ENCODE measurements at places on chromosomes 12 and 14. TPM values are rescaled to one million over a fixed set of nuclear protein-coding genes. Genes with fewer than 3 reads are reported as not detected.

DNA sequence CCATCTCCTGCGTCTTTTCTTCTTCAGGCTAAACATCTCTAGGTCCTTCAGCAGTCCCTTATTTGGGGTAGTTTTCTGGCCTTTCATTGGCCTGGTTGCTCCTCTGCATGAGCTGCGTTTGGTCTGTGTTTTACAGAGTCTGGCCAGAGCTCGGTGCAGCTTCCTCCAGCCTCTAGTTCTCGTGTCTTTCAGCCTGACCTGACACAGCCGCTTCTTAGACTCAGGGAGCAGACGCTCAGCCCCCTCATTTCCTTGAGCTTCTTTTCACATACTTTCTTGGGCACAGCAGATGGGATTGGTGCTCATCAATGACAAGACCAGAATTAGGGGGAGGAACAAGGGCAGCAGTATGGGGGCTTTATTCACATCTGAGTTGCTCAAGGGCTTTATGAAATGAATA lies 13.6 kb upstream of the GSG1 start:
- H3K4me3 ChIP-seq: no peak overlapping the region
- no peak overlapping the region for H3K27ac ChIP-seq
- H3K4me1 ChIP-seq: no peaks in the 10 kb centered on the region
- no peaks in the 10 kb centered on the region for H3K36me3 ChIP-seq
- DNase-seq: no peak

GRCh38 chr12:80838024-80838658 lies 99.6 kb downstream of the LIN7A start:
- no peaks in the 10 kb centered on the region for H3K27me3 ChIP-seq
- H3K4me3 ChIP-seq: no peak overlapping the region
- H3K27ac ChIP-seq: no peak overlapping the region
- no peak for DNase-seq
- no peaks in the 10 kb centered on the region for H3K4me1 ChIP-seq

GRCh38 chr12:47249719-47250357 lies 170.1 kb upstream of the AMIGO2 start:
- H3K36me3 ChIP-seq: peaks cover 59% of the 10 kb centered on the region
- no peaks in the 10 kb centered on the region for H3K27me3 ChIP-seq
- no peak for DNase-seq

DNA sequence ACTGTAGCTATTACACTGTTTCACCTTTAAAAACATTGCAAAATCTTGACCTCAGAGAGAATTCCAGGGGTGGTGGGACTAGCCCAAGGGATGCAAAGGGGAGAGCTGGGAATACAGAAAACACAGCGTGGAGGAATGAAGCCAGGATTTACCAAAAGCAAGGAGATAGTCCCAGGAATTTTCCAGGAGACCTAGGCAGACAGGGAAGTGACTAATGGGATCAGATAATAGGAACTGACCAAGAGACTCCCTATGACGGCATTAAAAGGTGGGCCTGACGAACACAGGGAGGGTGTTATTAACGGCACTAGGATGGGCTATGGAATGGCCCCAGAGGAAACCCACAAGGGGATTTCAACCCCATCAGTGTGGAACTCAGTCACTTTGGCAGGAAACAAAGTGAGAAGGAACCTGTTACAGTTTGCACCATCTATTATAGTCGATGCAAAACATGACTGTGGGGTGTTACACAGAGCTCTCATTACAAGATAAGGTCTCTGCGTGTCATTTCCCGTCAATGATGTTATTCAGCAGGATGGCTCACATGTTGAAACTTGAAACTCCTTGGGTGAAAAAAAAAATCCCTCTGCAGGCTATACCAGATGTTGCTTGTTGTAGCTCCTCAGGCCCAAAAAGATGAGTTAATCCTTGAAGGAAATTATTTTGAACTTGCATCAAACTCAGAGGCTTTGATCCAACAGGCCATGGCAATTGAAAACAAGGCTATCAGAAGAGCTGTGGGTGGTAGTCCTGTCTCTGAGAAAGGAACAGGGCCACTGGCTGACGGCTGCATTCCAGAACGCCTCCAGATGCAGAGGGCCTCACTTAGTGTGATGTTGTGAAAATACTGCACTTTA lies 58.7 kb downstream of the DRAM1 start:
- peaks cover 6% of the 10 kb centered on the region for H3K27me3 ChIP-seq
- H3K36me3 ChIP-seq: no peaks in the 10 kb centered on the region
- no peak overlapping the region for H3K4me3 ChIP-seq

GRCh38 chr14:73829526-73830431 lies 21.9 kb upstream of the PTGR2 start:
- H3K27ac ChIP-seq: peak overlapping the region; percentile 88
- peaks cover 18% of the 10 kb centered on the region for H3K4me1 ChIP-seq
- DNase-seq: peak; percentile 76
- no peaks in the 10 kb centered on the region for H3K36me3 ChIP-seq
- no peaks in the 10 kb centered on the region for H3K27me3 ChIP-seq

- H3K36me3 ChIP-seq: no peaks in the 10 kb centered on the region
- H3K4me3 ChIP-seq: no peak overlapping the region
- DNase-seq: peak; percentile 80
- H3K27me3 ChIP-seq: peaks cover 21% of the 10 kb centered on the region
Measured at GRCh38 chr14:32576088-32576795, 247.1 kb downstream of the AKAP6 start.

DNA sequence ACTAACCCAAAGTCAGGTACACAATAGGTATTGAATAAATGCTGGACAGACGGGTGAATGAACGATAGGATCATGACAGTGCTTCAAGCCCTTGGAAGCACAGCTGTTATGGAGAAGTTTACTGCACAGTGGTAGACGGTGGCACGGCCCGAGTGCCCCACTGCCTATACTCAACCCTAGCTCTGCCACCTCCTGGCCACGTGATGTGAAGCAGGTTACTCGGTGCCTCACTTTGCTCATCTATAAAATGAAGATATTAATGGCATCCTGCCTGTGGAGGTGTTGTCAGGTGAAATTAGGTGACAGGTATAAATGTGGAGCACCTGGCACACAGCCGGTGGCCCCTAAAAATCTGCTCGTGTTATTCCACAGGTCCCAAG lies 5.8 kb downstream of the ASB2 start:
- H3K4me3 ChIP-seq: peak overlapping the region; percentile 83
- H3K36me3 ChIP-seq: peaks cover 15% of the 10 kb centered on the region
- H3K27me3 ChIP-seq: no peaks in the 10 kb centered on the region
- H3K27ac ChIP-seq: peak overlapping the region; percentile 98
- H3K4me1 ChIP-seq: peaks cover 70% of the 10 kb centered on the region

- H3K4me1 ChIP-seq: no peaks in the 10 kb centered on the region
- H3K36me3 ChIP-seq: no peaks in the 10 kb centered on the region
- DNase-seq: no peak
- peaks cover 2% of the 10 kb centered on the region for H3K27me3 ChIP-seq
- H3K27ac ChIP-seq: no peak overlapping the region
Measured at GRCh38 chr12:64029013-64029857, 184.7 kb downstream of the SRGAP1 start.

DNA sequence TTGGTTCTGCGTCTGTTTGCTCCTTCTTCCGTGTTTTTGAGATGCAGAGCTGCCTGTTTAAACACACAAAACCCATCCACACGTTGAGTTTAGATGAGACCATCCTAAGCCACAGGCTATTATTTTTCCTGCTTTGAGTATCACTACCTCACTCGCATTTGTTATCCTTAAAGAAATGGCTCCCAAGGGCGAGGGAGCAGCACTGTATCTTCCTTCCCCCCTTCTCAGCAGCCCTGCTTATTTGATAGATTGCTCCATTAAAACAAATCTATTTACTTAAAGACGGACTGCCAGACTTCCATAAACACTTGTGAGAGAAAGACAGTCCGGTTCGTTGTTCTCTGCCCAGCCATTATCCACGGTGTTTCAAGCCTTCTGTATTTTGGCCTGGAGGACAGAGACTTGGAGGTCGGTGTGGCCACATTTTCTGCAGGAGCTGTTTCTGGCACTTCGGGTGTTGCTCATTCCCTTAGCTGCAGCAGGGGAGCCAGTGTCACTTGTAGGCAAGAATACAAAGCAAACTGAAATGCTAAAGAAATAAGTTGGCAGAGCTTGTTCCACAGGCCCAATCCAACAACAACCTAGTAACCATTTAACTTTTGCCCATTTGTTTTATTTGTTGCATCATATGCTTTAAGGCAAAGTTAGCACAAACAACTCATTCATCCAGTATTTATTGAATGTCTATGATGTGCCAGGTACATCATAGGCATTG lies 275.4 kb downstream of the TTC6 start:
- no peaks in the 10 kb centered on the region for H3K27me3 ChIP-seq
- no peak overlapping the region for H3K27ac ChIP-seq
- DNase-seq: no peak
- H3K4me1 ChIP-seq: peaks cover 7% of the 10 kb centered on the region
- no peaks in the 10 kb centered on the region for H3K36me3 ChIP-seq

GRCh38 chr12:129871991-129872972 lies 31.5 kb downstream of the TMEM132D start:
- H3K27me3 ChIP-seq: no peaks in the 10 kb centered on the region
- H3K4me1 ChIP-seq: no peaks in the 10 kb centered on the region
- no peak overlapping the region for H3K4me3 ChIP-seq
- H3K27ac ChIP-seq: no peak overlapping the region
- DNase-seq: no peak

GRCh38 chr12:46958053-46958452 lies 121.4 kb upstream of the PCED1B start:
- DNase-seq: no peak
- peaks cover 4% of the 10 kb centered on the region for H3K27me3 ChIP-seq
- no peak overlapping the region for H3K27ac ChIP-seq
- H3K4me3 ChIP-seq: no peak overlapping the region
- no peaks in the 10 kb centered on the region for H3K36me3 ChIP-seq

GRCh38 chr12:94095618-94096017 lies 52.8 kb upstream of the PLXNC1 start:
- peaks cover 2% of the 10 kb centered on the region for H3K27me3 ChIP-seq
- no peak for DNase-seq
- peaks cover 17% of the 10 kb centered on the region for H3K4me1 ChIP-seq
- no peak overlapping the region for H3K27ac ChIP-seq
- no peak overlapping the region for H3K4me3 ChIP-seq

- no peaks in the 10 kb centered on the region for H3K36me3 ChIP-seq
- no peak for DNase-seq
- no peak overlapping the region for H3K27ac ChIP-seq
- H3K4me3 ChIP-seq: no peak overlapping the region
- no peaks in the 10 kb centered on the region for H3K4me1 ChIP-seq
Measured at GRCh38 chr12:101256266-101256665, 23.6 kb upstream of the UTP20 start.

GRCh38 chr12:87227162-87227561 lies 802.0 kb downstream of the C12orf50 start:
- no peaks in the 10 kb centered on the region for H3K4me1 ChIP-seq
- no peak for DNase-seq
- no peak overlapping the region for H3K27ac ChIP-seq
- H3K27me3 ChIP-seq: no peaks in the 10 kb centered on the region

DNA sequence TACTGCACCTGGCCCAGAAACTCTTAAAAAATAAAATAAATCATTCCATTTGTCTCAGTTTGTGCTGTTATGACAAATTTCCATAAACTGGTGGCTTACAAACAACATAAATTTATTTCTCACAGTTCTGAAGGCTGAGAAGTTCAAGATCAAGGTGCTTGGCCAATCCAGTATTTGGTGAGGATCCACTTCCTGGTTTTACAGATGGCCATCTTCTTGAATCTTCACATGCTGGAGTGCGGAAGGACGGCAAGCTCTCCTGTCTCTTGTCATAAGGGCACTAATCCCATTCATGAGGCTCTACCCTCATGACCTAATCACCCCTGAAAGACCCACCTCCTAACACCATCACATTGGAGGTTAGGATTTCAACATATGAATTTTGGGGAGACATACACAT lies 29.9 kb upstream of the MYBPC1 start:
- peaks cover 4% of the 10 kb centered on the region for H3K4me1 ChIP-seq
- no peaks in the 10 kb centered on the region for H3K36me3 ChIP-seq
- no peak overlapping the region for H3K27ac ChIP-seq
- H3K4me3 ChIP-seq: no peak overlapping the region

- no peak overlapping the region for H3K4me3 ChIP-seq
- no peaks in the 10 kb centered on the region for H3K4me1 ChIP-seq
- no peak for DNase-seq
- no peak overlapping the region for H3K27ac ChIP-seq
Measured at GRCh38 chr12:90921536-90921935, 33.4 kb downstream of the CCER1 start.

- no peak for DNase-seq
- no peaks in the 10 kb centered on the region for H3K36me3 ChIP-seq
- H3K4me3 ChIP-seq: no peak overlapping the region
- H3K27ac ChIP-seq: no peak overlapping the region
- peaks cover 26% of the 10 kb centered on the region for H3K27me3 ChIP-seq
Measured at GRCh38 chr12:109735825-109736551, 22.4 kb downstream of the FAM222A start.

GRCh38 chr12:67798768-67799167 lies 150.2 kb downstream of the DYRK2 start:
- DNase-seq: no peak
- H3K36me3 ChIP-seq: no peaks in the 10 kb centered on the region
- H3K27ac ChIP-seq: no peak overlapping the region
- peaks cover 13% of the 10 kb centered on the region for H3K4me1 ChIP-seq
- no peak overlapping the region for H3K4me3 ChIP-seq

- H3K4me1 ChIP-seq: peaks cover 2% of the 10 kb centered on the region
- peak overlapping the region; percentile 58 for H3K4me3 ChIP-seq
- no peaks in the 10 kb centered on the region for H3K36me3 ChIP-seq
- H3K27ac ChIP-seq: no peak overlapping the region
- H3K27me3 ChIP-seq: peaks cover 67% of the 10 kb centered on the region
Measured at GRCh38 chr12:65279369-65280112, 1.1 kb downstream of the MSRB3 start.

- peaks cover 1% of the 10 kb centered on the region for H3K36me3 ChIP-seq
- peaks cover 22% of the 10 kb centered on the region for H3K4me1 ChIP-seq
- no peak for DNase-seq
- H3K27ac ChIP-seq: no peak overlapping the region
- no peaks in the 10 kb centered on the region for H3K27me3 ChIP-seq
- no peak overlapping the region for H3K4me3 ChIP-seq
Measured at GRCh38 chr12:3961591-3961990, 88.4 kb upstream of the PARP11 start.

ERP27 gene
- 1.5 TPM for total RNA-seq

RAB5B gene
- 40.2 TPM for total RNA-seq

CLEC4A gene
- total RNA-seq: 1.5 TPM

ZNF891 gene
- 2.4 TPM for total RNA-seq

BDKRB1 gene
- total RNA-seq: not detected

ADAM20 gene
- total RNA-seq: 0.44 TPM

PPP1R36 gene
- 0.33 TPM for total RNA-seq

OAS1 gene
- 28.0 TPM for total RNA-seq

SLC48A1 gene
- total RNA-seq: 10.7 TPM

PTGER2 gene
- total RNA-seq: 66.7 TPM

GLIPR1L2 gene
- total RNA-seq: not detected

IAPP gene
- not detected for total RNA-seq
